Fibroblast of skin of left biceps (primary cell): ENCODE measurements at places on chromosomes 4 and X.
A peak's percentile ranks its signal among the peaks of the same experiment; 100 is the strongest.

DNA sequence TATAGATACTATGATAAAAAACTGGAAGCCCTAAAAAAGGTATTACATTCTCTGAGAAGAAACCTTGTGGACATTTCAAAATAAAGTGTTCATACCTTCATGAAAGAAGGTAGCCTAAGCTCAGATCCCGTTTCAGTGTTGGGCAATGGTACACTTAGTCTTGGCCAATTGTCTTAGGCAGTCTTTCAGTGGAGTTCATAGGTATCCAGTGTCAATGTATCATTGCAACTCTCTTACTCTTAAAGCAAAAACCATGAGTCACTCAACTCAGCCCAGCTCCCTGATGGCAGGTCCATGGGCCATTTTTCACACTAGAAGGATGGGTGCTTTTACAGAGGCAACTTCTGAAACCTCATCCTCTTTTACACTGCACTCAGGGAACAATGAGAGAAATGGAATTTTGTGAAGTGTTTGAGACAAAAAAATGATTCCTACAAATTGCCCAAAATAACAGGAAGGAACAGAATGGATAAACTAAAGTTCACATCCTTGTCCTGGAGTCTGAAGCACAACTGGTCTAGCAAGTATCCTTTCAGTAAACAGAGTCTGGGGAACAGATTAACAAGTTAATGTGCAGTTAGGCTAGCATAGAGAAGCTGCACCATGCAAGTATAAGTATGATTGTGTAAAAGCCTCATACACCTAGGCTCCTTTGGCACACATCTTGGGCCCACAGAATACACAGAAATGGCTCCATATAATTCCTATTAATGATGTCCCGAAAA, 7.0 kb upstream of the ZNF827 start:
- no peak for DNase-seq

- no peak for DNase-seq
These were observed 21.3 kb downstream of the ARHGAP24 start for GRCh38 chr4:85496126-85496849.

GRCh38 chrX:155108427-155108826, 37.1 kb downstream of the BRCC3 start:
- no peak for DNase-seq

DNA sequence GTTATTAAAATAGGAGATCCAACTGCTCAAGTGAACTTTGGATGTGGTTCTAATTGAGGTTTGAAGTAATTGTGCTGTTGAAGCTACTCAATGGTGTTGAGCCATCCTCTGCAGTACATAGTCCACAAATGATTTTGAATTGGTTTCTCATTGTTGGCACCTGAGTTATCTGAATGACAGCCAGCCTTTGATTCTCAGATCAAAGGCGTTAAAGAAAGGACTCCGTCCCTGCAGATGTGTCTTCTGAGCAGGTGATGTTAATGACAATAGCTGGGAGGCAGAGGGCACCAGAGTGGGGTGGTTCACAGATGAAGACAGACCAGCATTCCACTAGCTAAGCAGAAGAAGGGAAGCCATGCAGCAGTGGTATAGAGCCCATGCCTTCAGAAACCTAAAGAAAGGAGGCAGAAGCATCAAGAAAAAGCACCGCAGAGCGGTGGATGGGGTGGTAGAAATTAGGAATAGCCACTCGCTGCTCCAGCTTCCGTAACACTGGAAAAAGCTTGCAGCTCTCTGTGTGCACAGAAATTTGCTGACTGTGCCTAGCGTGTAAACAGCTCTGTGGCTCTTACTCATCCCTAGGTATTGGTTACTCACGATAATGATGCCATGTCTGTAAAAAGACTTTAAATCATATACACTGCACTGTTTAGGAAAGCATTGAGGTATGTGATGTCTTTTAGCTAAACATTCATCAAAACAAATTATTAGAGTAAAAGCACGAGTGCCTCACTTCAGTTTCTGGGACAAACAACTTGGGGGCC, 79.2 kb upstream of the CLCN4 start:
- no peak for DNase-seq

DNA sequence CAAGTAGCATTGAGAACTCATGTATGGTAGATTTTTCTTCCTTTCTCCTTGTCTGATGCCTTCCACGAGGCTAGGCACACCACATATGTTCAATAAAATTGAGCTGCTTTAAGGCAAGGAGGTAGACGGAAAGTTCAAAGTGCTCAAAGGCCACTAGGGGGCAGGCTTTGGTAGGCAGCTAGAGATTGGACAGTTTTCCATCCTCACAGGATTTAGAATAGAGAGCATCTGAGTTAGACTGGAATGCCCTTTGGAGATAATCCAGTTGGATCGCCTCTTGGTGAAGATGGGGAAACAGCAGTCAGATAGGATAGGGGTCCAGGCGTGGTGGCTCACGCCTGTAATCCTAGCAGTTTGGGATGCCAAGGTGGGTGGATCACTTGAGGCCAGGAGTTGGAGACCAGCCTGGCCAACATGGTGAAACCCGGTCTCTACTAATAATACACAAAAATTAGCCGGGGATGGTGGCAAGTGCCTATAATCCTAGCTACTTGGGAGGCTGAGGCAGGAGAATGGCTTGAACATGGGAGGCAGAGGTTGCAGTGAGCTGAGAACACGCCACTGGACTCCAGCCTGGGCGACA, 30.4 kb downstream of the ELF4 start:
- DNase-seq: peak; percentile 42

DNA sequence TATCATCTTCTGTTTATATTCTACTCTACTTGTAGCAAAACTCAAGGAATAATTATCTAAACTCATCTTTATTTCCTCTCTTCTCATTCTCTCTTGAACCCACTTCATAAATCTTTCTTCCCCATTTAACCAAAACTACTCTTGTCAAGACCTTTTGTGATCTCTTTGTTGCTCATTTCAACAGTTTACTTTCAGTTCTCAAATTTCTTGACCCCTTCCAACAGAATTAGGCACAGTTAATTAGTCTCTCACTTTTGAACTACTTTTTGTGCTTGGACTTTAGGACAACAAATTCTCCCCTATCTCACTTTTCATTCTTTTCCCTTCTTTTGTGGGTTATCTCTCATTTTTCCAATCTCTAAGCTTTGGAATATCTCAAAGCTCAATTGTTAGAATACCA, 27.4 kb upstream of the CAMK2D start:
- no peak for DNase-seq

- no peak for DNase-seq
These were observed 322.2 kb downstream of the IQCM start for GRCh38 chr4:149493492-149493891.

GRCh38 chr4:87527431-87528220, 1.6 kb downstream of the SPARCL1 start:
- DNase-seq: no peak

GRCh38 chr4:22202246-22202974, 253.8 kb upstream of the KCNIP4 start:
- DNase-seq: no peak

- DNase-seq: no peak
These were observed 125.7 kb upstream of the GPC4 start for GRCh38 chrX:133541021-133541420.

DNA sequence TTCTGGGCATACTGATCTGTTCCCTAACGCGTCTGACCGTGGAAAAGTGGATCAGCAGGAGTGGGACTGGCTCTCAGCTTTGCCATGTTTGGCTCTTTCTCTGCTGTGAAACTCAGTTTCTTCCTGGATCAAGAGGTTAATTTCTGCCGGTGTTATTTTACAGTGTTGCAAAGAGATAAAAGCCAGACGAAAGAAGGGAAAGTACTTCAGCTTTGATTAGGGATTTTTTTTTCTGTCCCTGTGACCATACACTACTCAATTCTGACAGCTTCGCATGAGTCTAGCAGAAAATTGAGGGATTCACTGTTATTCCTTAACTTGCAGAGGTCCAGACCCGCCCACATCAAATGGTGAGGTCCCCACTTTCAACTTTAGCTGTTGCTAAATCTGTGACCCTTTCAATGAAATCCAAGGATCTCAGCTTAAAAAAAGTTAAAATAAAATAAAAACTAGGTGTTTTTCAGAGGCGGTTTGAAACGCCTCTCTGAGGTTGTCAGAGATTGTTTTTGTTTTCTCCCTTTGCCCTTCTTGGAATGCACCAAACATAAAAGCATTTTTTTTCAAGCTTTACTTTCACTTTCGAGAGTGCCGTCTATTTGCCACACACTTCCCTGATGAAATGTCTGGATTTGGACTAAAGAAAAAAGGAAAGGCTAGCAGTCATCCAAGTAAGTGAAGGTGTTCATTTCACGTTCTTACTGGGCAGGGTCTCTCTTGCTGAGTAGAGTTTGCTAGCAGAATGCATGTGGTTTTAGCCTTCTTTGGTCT, at the start of gene TLR3:
TLR3 (plus strand) TSS at position 576 of the 768 bp plus-strand sequence. CDS start 7,464 bp downstream, outside the sequence.
- no peak for DNase-seq

DNA sequence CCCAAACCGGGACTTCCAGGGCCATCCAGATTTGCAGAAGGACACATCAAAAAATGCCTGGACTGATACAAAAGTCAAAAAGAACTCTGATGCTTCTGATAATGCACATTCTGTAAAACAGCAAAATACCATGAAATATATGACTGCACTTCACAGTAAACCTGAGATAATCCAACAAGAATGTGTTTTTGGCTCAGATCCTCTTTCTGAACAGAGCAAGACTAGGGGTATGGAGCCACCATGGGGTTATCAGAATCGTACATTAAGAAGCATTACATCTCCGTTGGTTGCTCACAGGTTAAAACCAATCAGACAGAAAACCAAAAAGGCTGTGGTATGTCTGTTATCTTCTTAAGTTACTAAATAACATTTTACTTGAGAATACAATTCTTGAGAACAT, 9.2 kb downstream of the PLK4 start:
- no peak for DNase-seq

GRCh38 chr4:14596904-14597303, 405.4 kb upstream of the CPEB2 start:
- DNase-seq: no peak

DNA sequence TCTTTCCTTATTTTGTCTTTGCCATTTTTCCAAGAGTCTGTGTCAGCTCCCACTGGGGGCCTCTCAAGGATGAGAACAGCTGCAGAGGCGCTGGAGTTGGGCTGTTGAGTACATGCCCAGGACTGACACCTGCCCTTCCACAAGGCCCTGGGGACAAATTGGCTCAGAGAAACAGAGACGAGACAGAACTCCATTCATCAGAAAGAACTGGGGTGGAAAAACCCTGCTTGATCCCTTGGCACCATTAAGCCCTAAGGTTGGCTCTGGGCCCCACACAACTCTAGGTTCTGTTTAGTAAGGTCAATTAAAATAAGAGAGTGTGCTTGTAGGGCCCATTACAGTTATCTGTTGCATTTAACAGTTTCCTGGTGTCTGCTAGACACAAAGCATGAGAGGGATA, 63.6 kb downstream of the DCX start:
- no peak for DNase-seq

DNA sequence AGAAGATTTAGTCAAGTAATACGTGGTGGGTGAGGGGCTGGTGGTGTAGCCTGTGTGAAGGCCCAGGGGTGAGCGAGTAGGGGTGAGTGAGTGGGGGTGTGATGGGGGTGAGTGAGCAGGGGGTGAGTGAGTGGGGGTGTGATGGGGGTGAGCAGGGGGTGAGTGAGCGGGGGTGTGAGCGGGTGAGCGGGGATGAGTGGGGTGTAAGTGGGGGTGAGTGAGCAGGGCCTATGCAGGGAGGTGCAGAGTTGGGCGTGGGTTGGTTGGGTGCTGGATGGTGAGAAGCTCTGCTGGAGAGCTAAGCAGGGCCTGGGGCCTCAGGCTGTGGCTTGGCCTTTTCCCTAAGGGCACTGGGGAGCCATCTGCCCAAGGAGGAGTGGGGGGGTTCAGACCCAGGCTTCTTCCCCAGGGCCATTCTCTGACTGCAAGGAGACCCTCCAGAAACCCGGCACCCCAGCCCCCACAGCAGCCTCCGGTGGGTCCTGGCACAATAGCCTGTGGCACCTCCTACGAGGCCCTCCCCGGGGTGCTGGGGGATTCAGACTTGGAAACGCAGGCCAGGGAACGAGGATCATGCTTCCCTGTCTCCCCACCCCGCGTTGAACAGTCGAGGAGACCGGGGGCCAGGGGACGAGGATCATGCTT, 30.4 kb downstream of the SH3TC1 start:
- DNase-seq: no peak

DNA sequence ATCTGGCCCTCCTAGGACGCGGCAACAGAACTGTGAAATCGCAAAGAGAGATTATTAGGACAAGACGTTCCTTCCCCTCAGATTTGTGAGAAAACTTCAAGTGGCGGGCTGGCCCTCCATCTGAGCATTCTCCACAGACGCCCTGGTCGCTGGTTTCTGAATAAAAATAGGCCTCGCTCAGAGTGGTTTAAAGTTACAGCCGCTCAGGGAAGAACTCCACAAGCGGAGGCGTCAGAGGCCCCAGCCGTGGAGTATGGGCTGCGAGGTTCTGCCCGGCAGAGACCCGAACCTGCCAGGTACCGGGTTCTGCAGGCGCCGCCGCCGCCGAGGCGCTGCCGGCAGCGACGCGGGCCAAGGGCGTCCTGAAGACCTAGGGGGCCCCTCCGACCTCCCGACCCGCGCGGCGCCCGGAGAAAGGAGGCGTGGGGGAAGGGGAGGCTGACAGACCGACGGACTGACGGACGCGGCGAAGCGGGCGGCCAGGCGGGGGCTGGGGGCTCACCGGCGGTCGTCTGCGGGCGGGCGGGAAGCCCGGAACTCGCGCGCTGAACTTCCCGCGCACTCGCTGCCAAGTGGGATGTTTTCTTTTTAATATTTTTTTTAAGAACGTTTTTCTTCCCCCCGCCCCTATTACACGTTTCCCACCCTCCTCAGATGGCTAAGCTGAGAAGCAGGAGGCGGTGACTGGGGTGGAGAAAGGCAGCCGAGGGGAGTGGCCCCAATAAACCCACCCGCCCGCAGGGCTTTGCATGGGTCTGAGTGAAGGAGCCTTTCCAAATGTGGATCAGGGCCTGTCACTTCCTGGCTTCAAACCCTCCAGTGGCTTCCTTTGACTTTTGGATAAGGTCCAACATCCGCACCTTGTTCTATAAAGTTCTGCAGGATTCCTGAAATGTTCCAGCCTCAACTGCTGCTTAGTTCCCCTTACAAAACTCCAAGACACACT, at the start of gene PABPC4L:
PABPC4L (minus strand) TSS at position 574 of the 946 bp plus-strand sequence. CDS start 770 bp downstream, outside the sequence.
- peak; percentile 36 for DNase-seq

DNA sequence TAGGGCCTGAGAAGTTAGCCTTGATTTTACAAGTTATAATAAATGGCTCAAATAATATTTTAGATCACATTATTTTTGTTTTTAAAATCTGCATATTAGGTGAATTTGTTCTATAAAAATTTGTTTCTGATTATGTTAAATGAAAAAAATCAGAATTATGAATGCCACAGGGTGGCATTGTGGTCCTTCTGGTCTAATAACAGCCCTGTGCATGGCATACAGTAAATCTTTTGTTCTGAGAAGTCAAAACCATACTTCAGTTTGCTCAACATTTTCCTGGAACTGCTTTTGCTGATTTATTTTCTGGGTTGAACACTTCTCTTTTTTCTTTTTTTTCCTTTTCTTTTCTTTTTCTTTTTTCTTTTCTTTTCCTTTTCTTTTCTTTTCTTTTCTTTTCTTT, 101.0 kb upstream of the UBQLN2 start:
- no peak for DNase-seq

GRCh38 chrX:119482041-119482440, 13.8 kb downstream of the SLC25A5 start:
- no peak for DNase-seq

DNA sequence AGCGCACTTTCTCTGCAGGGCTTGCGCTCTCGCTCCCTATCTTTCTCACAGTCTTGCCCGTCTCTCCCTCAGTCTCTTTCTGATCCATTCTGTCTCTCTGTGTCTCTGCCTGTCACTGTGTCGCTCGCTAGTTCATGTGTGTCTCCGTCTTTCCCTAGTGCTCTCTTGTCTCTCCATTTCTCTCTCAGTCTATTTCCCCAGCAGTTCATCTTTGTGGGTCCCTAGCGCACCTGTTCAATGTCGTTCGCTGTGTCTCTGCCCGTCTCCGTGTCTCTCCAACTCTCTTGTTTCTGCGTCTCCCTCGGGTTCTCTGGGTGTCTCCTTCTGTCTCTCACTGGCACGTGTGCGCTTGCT, 1.5 kb downstream of the GPR101 start:
- no peak for DNase-seq
